Caudate nucleus (tissue), 63 donors: ENCODE measurements at places on chromosomes 3 and 15.

- no peak for DNase-seq
Observed at GRCh38 chr3:187041362-187042307, 97.7 kb downstream of the RPL39L start.

- DNase-seq, result no peak
Observed at GRCh38 chr15:35179739-35180138, 94.6 kb upstream of the NANOGP8 start.

GRCh38 chr3:115139072-115139471, 8.0 kb downstream of the ZBTB20 start:
- DNase-seq, result no peak

DNA sequence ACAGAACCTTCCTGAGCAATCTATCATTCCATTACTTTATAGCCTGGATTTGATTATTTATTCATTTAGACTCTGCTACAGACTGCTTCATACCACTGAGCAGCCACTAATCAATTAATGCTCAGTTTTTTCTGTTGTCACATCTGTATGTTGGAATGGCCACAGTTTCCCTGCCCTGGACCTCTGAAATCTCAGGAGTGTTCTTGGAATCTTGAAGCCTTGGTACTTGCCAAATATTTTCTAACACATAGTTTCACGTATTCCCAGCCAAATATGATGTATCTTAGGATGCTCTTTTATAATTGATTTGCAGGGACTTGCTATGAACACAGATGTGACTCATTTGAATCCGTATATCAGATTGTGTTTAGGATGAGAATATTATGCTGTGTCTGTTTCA, 225.8 kb downstream of the TAFA4 start:
- no peak for DNase-seq

GRCh38 chr3:12049675-12050074, 45.5 kb downstream of the SYN2 start:
- DNase-seq, result no peak

GRCh38 chr3:59660852-59661625, 611.2 kb upstream of the CFAP20DC start:
- no peak for DNase-seq

- DNase-seq, result no peak
Observed at GRCh38 chr3:134802428-134803050, 7.5 kb downstream of the EPHB1 start.

GRCh38 chr15:50059883-50060282, 59.1 kb downstream of the ATP8B4 start:
- no peak for DNase-seq

GRCh38 chr15:79184465-79184892, 93.9 kb upstream of the RASGRF1 start:
- peak; percentile 10 for DNase-seq

DNA sequence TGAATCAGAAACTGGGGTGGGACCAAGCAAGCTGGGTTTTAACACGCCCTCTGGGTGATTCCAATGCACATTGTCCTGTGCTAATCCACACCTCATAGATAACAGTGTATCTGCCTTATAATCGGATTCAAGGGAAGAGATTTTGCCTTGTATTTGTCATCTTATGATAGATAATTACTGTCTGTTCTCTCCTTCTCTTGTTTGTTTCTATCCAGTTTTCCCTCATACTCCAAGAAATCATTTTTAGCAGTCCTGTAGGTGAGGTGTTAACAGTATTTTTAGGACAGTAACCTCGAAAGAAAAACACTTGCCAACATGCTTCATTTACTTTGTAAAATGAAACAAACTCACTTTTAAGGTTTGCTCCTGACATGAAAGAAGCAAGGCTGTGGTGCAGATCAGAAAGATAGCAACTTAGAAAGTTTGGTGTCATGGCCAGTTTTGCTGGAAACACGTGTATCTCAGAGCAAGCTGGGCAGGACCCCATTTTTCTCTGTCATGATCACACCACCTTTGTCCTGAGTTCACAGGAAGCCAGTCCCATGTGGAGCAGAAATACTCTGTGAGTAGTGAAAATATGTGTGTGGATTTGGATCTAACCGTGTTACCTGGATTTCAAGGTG, 72.6 kb downstream of the TRAK1 start:
- no peak for DNase-seq

GRCh38 chr3:29247088-29247745, 33.7 kb upstream of the RBMS3 start:
- no peak for DNase-seq

- no peak for DNase-seq
Observed at GRCh38 chr3:190059242-190059590, 61.5 kb downstream of the P3H2 start.

- no peak for DNase-seq
Observed at GRCh38 chr3:29374226-29374625, 93.4 kb downstream of the RBMS3 start.

DNA sequence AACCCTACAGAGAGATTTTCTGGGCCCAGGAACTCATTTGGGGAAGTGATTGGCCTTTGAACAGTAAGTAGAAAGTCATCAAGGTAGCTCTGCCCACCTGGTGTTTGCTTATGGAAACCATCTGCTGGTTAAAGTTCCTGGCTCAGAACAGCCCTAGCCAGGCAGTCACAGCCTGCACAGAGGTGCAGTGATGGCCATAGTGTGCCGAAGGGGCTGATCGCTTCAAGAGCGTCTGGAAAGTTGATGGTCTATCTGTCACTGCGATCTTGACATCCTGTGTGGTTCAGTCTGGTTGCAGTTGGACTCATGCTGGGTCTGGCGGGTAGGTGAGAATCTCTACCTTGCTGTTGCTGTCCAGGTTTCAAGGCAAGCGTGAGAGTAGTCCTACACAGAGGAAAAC, 151.6 kb downstream of the SLCO3A1 start:
- no peak for DNase-seq

DNA sequence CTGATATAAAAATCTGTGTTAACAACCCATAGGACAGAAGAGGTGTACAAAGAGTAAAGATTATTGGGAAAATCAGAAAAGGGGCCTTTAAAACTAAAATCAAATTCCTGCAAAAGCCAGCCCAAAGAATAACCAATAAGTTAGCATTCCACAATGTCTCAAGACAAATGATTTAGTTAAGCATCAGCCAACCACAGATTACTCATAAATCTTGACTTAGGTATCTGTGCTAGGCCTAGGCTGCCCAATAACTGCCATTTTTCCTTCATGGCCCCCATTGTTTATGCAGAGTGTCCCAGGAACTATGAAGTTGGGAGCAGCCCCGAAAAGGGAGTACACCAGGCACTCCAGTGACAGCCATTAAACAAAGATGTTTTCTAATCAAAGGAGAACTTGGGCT, 7.4 kb downstream of the TRANK1 start:
- DNase-seq, result no peak

DNA sequence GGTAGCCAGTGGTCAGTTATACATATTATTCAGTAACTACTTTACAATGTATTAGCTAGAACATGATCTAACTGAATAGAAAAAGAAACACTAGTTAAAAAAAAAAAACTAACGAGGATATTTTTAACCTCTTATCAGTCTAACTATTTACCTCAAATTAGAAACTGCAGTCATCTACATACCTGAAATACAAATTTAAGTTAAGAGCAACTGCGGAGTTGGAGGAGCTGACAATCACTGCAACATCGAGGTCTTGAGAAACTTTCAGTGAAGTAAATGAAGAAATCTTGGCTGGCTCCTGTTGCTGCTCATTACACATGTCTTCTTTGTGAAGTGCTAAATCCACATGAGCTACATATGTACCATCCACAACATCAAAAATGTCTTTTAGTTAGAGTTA, 6.5 kb downstream of the SPG11 start:
- no peak for DNase-seq

GRCh38 chr3:109569135-109569846, 231.9 kb upstream of the DPPA4 start:
- DNase-seq, result no peak

DNA sequence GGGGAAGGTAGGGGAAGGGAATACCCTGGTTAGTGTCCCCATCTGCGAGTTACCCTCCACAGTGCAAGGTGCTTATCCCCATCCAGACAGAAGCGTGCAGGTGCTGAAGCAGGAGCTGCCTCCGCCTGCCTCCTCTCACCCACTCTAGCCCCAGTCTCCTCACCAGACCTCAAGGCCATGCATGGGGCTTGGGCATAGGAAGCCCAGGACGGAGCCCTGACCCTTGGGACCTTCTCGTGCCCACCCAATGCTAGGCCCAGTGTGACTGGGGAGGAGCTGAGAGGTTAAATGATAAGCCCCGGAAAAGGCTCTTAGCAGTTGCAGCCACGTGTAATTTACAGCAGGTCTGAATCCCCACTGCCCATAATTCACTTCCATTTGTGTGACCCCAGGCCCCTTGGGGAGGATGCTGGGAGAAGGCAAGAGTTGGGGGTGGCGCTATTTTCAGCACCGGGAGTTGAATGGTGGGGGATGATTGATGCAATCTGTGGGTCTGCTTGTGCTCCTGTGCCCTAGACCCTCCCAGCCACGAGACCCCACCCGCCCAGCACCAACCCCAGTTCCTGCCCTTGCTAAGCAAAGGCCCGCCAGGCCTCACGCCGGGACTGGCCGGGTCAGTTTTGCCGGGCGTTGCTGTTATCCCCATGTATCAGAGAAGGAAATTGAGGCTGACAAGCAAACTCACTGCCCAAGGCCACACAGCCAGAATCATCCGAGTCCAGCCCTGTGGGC, 14.5 kb upstream of the PLXND1 start:
- DNase-seq, result no peak

DNA sequence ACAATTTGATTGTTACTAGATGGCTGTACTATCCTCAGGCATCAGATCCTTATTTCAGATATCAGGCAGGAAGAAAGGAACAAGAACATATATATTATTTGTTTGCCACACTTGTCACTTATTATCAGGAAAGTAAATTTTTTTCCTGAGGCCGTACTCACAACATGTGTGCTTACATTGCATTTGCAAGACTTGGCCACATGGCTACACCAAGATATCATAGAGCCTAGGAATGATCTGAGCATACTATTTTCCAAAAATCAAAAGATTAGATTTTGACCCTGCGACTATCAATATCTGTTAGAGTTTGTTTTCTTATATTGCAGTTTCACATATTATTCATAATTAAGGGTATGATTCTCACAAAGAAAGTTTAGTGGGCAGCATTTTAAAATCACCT, 426.2 kb upstream of the BCHE start:
- DNase-seq, result no peak

- no peak for DNase-seq
Observed at GRCh38 chr3:13079051-13079450, 5.8 kb upstream of the IQSEC1 start.

DNA sequence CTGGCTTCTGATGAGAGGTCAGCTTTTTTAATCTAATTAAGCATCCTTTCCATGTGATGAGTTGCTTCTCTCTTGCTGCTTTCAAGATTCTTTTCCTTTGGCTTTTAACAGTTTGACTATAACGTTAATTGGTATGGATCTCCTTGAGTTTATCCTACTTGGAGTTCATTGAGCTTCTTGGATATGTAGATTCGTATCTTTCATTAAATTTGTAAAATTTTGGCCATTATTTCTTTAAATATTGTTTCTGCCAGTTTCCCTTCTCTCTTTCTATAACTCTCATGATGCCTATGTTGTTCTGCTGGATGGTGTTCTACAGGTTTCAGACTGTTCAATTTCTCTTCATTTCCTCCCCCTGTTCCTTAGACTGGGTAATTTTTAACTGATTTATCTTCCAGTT, 21.0 kb upstream of the MTMR10 start:
- DNase-seq, result no peak

DNA sequence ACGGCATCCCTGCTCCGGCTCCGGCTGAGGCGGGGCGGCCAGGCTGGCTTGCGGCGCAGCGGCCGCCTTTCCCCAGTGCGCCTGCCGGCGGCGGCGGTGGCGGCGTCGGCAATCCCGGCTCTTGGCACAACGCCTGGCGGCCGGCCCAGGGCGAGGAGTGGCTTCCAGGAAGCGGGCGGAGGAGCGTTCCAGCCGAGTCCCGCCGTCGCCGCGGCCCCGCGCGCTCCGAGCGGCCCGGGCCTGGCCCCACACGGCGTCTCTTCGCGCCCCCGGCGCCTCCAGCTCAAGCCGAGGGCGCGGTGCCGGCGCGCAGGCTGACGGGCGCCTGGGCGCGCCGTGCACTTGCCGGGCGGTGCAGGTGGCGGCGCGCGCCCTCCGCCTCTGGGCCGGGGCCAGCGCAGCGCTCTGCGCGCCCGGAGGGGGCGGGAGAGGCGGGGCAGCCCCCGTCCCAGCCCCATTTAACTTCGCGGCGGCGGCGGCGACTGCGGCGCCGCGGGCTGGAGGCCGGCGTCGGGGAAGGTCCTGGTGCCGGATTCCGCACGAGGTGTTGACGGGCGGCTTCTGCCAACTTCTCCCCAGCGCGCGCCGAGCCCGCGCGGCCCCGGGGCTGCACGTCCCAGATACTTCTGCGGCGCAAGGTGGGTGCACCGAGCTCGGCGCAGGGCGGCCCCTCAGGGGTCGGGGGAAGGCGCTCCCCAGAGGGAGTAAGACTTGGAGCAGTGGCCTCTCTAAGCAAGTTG, at the start of gene ADAMTSL3:
TSS of gene ADAMTSL3 (plus strand) at position 485 of the 740 bp plus-strand sequence. CDS start 1,639 bp downstream, outside the sequence.
- no peak for DNase-seq

- no peak for DNase-seq
Observed at GRCh38 chr15:30953731-30954378, 37.6 kb downstream of the MTMR10 start.

- DNase-seq, result no peak
Observed at GRCh38 chr3:31277582-31277981, 255.1 kb upstream of the STT3B start.

- no peak for DNase-seq
Observed at GRCh38 chr3:4754180-4755086, 224.8 kb upstream of the BHLHE40 start.

- no peak for DNase-seq
Observed at GRCh38 chr15:77737238-77738037, 104.7 kb upstream of the LINGO1 start.

DNA sequence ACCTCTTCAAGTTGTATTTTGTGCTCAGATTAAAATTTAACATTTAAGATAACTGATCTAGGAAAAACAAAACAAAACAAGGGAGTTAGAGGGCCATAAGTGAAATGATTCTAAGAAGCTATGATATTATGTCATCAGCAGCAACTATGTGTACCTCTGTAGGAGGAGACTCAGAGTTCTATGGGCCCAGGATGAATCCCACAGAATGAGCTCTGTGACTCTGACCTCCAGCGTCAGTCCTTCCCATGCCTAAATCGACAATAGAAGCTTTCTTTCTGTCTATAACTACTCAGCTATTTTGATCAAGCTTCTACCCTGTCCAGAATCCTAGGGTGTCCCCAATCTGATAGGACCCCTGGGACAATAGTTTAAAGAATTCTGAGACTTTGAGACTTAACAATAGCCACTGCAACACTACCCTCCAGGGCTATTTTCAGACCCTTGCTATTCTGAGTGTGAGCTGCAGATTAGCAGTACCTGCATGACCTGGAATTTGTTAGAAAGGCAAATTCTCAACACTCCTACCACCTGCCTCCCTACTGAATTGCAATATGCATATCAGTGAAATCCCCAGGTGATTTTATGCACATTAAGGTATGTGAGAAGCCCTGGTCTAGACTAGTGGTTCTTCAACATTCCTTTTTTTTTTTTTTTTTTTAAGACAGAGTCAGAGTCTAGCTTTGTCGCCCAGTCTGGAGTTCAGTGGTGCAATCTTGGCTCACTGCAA, 66.7 kb downstream of the ARHGAP31 start:
- no peak for DNase-seq

GRCh38 chr15:90799639-90800170, 68.7 kb upstream of the FURIN start:
- DNase-seq, result no peak

GRCh38 chr3:84836961-84837360, 121.8 kb upstream of the CADM2 start:
- no peak for DNase-seq
